Stimulated activated CD4-positive, alpha-beta T cell treated with anti-CD3 and anti-CD28 coated beads, Interleukin-15, amount 100 ng/mL, for 48 hours (primary cell): ENCODE measurements at places on chromosomes 2 and 18.

DNA sequence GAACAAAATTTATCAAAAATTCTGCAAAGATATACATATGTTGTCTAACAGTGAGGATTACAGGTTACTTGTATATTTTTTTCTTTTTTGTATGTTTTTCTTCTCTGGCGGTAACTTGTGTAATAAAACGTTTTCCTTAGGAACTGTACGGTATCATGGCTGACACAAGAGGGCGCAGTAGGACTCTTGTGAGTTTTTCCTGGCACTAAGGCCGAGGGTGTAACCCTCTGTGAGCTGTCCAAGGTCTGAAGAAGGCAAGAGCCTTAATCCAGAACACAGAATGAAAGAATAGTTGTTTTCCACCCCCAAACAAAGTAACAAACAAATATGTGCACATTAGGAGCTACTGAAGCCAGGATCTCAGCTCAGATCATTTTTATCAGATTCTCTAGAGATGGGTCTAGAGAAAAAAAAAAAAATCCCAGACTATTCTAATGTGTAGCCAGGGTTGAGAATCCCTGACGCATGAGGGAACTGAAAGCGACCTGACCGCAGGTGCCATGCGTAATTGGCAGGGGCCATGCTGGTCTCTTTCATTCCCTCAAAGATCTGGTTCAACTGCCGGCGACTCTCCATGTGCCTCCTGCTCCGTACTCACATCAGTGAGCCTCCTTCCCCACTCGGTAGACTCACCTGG, 27.0 kb downstream of the TMEM200C start:
- peak; percentile 41 for DNase-seq

DNA sequence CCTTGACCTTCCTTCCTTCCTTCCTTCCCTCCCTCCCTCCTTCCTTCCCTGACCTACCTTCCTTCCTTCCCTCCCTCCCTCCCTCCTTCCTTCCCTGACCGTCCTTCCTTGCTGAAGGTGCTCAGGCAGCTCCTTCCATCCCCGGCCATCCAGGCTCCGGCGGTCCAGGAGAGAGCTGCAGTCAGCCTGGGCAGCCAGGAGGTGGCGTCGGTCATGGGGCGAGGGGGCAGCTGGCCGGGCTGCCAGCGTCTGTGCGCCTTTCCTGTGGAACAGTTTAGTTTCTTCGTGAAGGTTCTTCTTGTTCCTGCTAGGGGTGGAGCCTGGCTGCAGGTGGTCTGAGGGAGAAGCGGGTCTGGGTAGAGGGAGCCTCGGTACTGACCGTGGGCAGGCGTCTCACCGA, 15.7 kb downstream of the GPR35 start:
- DNase-seq = no peak

DNA sequence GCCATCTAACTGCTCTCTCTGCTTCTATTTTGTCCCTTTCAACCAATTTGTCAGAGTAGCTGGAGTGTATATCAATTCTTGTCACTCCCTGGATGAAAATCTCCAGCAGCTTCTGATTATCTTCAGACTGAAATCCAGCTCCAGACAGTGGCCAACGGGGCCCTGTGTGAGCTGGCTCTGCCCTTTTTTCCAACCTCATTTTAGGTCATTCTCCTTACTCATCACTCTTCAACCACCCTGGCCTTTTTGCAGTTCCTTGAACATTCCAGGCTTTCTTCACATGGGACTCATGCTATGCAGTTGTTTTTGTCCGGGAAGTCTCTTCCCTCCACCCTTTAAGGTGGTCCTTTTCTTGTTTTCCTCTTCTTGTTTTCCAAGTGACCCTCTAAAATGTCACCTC, 15.4 kb upstream of the FAP start:
- DNase-seq = no peak

DNA sequence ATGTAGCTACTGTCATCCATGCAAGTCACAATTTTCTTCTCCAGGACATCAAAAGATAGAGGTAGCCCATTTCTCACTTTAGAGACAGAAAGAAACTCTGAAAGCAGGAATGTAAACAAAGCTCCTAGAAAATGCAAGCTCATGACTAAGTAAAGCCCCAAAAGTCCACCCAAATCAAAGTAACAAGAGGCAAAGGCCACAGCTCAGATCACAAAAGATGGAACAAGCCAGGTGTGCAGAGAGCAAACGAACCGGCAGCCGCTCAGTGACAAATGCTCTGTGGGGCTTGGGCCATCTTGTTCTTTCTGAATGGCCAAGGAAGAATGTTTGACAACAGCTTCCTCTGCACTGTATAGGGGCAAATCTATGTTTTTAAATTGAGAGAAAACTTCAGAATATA, 201.0 kb downstream of the CYRIA start:
- DNase-seq = no peak

- DNase-seq = peak; percentile 56
Observed at GRCh38 chr2:85266146-85267041, 61.4 kb downstream of the TGOLN2 start.
